ENCODE measurements at places on chromosomes 3 and 15.

DNA sequence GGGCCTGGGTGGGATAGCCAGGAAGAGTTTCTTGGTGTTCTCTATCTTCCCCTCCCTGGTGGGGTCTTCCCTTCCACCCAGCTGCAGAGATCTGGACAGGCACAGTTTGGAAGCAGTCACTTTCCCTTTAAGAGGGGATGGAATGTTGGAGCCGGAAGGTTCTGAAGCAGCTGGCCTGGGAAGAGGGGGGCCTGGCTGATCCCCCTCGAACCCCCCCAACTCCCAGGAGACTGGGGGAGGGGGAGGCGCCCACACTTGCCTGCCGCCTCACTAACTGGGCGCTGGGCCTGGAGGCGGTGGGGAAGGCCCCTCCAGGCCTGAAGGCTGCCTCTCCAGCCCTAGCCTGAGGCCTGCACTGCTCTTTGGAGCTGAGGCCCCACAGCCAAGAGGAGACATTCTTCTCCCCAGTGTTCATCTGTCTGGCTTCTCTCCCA, 1.4 kb downstream of the DVL3 start:
- peak; percentile 53 for DNase-seq

GRCh38 chr3:20425138-20425537, 239.1 kb upstream of the SGO1 start:
- no peak for DNase-seq

GRCh38 chr15:59148153-59148833, 43.3 kb downstream of the CCNB2 start:
- DNase-seq = no peak

DNA sequence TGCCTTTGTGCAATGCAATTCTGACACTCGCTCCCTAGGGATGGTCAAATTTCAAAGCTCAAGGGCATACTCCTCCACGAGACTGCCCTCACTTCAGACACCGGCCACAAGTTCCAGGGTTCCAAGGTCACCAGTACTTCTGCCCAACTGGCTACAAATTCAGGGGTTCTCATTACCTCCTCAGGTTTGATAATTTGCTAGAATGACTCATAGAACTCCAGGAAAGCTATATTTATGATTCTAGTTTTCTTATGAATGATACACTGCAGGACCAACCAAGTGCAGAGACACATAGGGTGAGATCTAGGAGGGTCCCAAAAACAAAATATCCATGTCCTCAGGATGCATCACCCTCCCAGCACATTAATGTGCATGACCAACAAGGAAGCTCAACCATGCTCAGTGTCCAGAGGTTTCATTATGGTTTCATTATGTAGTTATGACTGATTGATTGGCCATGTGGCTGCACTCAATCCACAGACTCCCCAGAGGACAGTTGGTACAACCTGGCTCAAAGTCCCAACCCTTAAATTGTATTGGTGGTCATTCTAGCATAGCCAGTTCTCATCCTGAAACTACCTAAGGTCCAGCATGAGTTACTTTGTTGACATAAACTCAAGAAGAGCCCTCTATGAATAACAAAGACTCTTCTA, 170.4 kb upstream of the LRRN1 start:
- no peak for DNase-seq

DNA sequence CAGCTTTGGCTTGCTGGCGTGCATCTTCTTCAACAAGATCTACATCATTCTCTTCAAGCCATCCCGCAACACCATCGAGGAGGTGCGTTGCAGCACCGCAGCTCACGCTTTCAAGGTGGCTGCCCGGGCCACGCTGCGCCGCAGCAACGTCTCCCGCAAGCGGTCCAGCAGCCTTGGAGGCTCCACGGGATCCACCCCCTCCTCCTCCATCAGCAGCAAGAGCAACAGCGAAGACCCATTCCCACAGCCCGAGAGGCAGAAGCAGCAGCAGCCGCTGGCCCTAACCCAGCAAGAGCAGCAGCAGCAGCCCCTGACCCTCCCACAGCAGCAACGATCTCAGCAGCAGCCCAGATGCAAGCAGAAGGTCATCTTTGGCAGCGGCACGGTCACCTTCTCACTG, 40.6 kb upstream of the CSTA start:
- DNase-seq = no peak

- DNase-seq = no peak
These were observed 71.2 kb upstream of the SNRK start for GRCh38 chr3:43215138-43215537.

- DNase-seq = no peak
These were observed 608.1 kb downstream of the ZNF385D start for GRCh38 chr3:21142949-21143348.

DNA sequence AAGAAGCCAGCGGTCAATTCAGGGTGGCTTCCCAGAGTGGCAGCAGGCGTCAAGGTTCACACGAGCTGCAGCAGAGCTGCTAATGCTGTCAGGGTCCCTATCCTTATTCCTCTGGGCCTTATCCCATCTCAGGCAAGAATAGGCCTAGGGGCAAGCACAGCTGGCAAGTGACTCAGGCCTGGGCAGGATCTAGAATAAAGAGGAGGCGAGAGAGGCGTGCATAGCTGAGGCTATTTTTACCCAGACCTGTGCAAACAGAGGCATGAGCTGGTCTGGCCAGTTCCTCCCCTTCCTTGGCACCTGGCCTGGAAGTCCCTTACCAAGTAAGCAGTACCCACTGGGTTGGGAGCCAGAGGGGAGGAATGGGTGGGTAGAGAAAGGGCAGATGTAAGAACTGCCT, 12.2 kb upstream of the VIPR1 start:
- no peak for DNase-seq

- DNase-seq = peak; percentile 87
These were observed 2.0 kb downstream of the FSTL1 start for GRCh38 chr3:120448756-120449155.

DNA sequence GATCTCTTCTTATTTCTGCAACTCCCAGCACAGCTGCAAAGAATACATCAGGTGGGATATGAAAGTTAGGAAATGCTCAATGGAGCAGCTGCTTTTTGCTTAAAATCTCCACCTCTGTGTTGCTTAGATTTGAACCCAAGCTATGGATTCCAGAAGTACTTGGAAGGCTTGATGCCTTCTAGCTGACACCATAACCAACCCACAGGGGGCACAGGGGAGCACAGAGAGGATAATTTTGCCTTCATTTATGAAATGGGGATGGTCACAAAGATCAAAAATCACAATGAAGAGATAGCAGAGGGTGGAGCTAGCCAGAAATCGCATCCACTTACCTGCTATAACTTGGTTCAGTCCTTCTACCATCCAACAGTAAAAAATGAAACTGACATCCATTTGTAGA, 75.7 kb downstream of the DUT start:
- DNase-seq = no peak

DNA sequence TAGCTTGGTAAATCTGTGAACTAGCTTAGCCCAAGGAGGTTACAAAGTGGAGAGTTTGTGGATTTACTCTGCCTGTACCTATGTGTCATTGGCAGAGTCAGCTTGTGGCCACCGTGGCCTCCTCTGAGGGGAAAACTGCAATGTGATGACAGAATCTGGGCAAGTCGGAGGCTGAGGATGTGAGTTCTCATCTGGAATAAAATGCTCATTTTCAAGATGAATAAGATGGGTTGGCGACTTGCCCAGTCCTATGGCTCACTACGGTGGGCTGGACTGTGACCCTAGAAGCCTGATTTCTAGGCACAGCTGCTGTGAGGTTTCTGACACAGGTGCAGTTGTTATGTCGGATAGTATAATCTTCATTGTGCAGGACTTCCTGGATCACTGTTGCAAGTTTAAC, 83.7 kb downstream of the ETV5 start:
- no peak for DNase-seq

DNA sequence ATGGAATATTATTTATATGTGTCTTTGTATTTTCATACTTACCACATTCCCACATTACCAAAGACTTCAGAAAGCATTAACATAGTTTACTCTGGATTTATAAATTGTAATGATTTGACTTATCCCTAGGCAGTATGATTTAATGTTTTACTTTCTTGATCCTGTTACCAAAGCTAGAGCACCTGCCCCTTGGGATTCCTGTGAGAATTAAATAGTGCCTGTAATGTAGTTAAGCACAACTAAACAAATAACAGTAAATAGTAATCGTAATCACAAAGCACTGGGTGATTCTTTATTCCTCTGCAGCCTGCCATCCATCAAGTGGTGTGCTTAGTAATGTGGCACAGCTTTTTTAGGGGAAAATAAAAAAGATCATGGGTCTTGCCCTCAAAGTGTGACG, 39.1 kb downstream of the ATP2C1 start:
- DNase-seq = no peak

GRCh38 chr3:35215525-35216500, 423.5 kb upstream of the ARPP21 start:
- no peak for DNase-seq

DNA sequence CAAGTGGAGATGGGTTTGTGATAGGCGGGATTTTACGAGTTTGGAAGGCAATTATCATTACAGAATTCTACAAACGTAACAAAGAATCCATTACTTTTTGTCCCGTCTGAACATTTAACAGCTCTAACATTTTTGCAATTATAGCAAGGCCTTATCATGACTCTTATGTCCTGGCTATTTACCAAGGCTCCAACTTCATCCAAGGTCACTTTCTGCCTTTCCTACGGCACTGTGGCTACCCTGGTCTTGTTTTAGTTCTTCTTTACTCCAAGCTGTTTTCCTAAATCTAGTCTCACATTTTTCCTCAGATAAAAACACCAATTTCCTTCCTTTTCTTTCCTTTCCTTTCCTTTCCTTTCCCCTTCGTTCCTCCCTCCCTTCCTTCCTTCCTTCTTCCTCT, 33.5 kb upstream of the GRM7 start:
- no peak for DNase-seq

DNA sequence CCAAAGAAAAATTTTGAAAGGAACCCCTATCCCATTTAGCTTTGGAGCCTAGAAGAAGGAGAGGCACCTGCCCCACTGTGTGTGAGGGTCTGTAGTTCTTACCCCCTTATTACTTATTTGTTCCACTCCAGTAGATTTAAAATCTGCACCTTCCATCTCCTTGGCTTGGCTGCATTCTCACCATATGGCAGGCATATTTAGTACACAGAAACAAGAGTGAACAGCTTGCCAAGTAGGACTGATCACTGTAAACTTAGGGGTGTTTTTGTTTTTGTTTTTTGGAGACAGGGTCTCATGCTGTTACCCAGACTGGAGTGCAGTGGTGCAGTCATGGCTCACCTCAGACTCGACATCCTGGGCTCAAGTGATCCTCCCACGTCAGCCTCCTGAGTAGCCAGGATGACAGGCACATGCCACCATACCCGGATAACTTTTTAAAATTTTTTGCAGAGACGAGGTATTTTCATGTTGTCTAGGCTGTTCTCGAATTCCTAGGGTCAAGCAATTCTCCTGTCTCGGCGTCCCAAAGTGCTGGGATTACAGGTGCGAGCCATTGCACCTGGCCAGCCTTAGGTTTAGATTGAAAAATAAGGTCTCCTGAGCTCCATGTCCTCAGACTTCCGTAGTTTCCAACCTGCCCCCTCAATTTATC, 14.1 kb upstream of the ANXA2 start:
- DNase-seq = no peak

- DNase-seq = no peak
These were observed 29.4 kb downstream of the ABTB1 start for GRCh38 chr3:127702151-127702578.

DNA sequence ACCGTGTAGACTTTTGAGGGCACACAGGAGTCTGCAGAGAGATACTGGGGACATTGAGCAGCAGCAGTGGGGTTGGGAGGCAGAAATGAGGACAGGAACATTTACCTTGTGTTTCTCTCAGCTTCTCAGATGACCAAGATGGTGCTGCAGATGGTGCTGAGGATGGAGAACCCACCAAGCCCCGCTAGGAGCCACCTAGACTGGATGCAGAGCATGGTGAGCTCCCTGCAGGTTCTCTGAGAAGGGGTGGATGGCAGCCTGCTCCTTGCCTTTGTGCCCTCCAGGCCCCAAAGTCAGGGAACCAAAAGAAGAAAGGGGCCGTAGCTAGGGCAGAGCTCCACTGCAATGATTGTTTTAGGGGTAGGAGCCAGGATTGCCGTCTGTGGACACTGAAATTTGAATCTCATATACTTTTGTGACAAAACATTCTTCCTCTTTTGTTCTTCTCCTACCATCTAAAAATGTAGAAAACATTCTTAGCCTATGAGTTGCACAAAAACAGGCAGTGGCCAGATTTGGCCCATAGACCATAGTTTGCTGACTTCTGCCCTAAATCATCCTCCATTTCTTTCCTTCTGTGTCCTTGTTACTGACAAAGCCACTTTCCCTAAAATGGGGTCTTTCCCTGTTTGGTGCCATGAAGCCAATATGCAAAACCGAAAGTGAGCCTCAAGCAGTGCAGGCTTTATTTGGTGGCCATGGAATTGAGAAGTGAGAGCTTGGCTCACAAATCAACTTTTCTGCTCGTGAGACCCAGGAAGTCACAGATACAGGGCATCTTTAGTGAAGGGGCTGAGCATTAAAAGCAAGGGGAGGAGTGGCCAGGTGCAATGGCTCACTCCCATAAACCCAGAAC, 11.9 kb upstream of the MUC20 start:
- DNase-seq = no peak

GRCh38 chr3:1252061-1252430, 159.2 kb downstream of the CNTN6 start:
- DNase-seq = no peak

DNA sequence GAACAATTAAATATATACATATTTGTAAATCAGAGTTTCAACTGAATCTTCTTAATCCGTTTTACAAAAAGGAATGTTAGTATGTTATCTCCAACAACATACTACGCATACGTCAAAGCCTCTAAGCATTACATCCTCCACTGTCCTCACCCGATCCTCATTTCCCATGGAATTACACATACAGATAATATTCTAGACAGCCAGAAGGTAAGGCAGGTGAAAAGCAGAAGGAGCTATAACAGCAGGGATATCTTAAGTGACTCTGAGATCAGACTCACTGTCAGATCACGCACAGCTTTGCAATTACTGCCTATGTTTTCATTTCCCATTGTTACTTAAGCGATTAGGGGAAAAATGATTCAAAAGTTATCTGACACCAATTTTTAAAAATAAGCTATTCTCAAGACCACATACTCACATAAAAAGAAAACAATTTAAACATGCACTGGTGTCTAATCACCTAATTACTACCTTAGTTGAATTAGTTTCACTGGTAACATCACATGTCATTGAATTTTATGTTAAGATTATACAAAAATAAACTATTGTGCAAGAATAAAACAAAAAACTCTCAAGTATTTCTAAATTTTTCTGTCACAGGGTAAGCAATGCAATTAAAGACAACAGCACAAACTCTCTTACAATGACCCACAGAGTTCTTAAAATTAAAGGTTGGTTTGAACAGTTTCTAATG, 92.8 kb downstream of the TBL1XR1 start:
- DNase-seq = no peak

- DNase-seq = peak; percentile 94
These were observed 26.5 kb downstream of the IGSF10 start for GRCh38 chr3:151434151-151434890.

- DNase-seq = peak; percentile 5
These were observed 171.2 kb downstream of the KCNMB2 start for GRCh38 chr3:178707311-178708031.

GRCh38 chr3:132624790-132625189, 27.7 kb downstream of the ACKR4 start:
- DNase-seq = no peak

All from HCEC 1CT (cell line).